Testis (tissue), 5 donors: ENCODE measurements at places on chromosomes 7 and 10.

GRCh38 chr7:111529507-111530355 is 32.6 kb downstream of the IMMP2L start:
- H3K27me3 ChIP-seq, result no peaks in the 10 kb centered on the region
- H3K36me3 ChIP-seq, result no peaks in the 10 kb centered on the region
- H3K4me1 ChIP-seq, result no peaks in the 10 kb centered on the region
- no peak for DNase-seq

- no peaks in the 10 kb centered on the region for H3K36me3 ChIP-seq
- no peaks in the 10 kb centered on the region for H3K27me3 ChIP-seq
- DNase-seq, result no peak
- H3K4me1 ChIP-seq, result no peaks in the 10 kb centered on the region
Measured at GRCh38 chr10:51035344-51035743, 38.9 kb upstream of the PRKG1 start.

GRCh38 chr10:106930751-106931150 is 233.8 kb downstream of the SORCS1 start:
- H3K36me3 ChIP-seq, result no peaks in the 10 kb centered on the region
- no peaks in the 10 kb centered on the region for H3K27me3 ChIP-seq
- no peaks in the 10 kb centered on the region for H3K4me1 ChIP-seq
- H3K27ac ChIP-seq, result no peak overlapping the region
- H3K4me3 ChIP-seq, result no peak overlapping the region

DNA sequence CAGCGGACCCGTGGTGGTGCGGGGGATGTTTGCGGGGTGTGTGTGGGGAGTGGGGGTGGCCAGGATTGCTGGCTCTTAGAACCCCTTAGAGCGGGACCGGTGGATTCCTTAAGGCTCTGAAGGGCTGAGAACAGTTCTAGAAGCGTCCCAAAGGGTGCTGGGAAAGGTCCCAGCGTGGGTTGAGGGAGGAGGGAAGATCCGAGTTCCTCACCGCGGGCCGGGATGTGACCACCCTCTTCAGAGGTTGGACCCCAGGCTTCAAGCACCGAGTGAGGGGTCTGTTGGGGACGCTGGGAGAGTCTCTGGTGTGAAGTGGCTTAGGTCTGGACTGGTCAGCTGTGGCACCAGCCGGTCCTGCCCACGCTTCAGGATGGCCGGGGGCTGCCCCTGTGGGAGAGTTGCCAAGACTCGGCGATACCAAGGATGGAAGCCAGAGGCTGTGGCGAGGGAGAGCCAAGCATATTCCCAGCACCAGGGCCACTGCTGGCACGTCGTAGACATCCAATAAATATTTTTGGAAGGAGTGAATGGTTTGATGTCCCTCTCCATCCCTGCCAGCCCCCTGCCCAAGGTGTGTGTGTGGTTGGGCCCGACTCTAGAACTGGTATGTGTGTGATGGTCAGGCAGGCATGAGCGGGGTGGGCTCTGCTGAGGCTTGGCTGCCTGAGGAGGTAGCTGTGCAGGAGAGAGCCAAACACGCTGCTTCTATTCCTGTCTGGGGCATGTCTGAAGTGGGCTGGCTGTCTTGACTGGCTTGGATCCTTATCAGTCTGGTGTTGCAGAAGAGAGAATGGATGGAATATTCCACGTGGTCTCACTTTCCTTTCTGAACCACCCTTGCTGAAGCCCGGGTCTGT is 19.2 kb downstream of the ZNF775 start:
- no peaks in the 10 kb centered on the region for H3K36me3 ChIP-seq
- H3K27ac ChIP-seq, result no peak overlapping the region
- no peak for DNase-seq
- no peak overlapping the region for H3K4me3 ChIP-seq
- H3K4me1 ChIP-seq, result peaks cover 21% of the 10 kb centered on the region

DNA sequence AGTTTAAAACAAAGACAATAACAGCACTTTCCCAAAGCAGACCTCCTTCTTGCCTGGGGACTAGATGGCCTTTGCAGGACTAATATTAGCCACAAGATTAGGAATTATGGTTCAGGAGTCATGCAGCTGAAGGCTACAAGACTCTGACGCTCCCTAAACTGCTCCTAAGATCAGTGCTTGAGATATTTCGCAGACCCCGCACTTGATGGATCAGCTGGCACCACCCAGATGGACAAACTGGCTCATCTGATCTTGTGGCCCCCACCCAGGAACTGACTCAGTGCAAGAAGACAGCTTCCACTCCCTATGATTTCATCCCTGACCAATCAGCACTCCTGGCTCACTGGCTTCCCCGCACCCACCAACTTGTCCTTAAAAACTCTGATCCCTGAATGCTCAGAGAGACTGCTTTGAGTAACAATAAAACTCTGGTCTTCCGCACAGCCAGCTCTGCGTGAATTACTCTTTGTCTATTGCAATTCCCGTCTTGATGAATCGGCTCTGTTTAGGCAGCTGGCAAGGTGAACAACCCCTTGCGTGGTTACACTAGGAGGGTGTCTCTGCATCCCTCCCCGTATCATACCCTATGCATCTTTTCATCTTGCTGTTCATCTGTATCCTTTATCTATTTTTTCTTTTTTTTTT is 26.9 kb upstream of the NRBF2 start:
- no peaks in the 10 kb centered on the region for H3K27me3 ChIP-seq
- H3K27ac ChIP-seq, result no peak overlapping the region
- H3K36me3 ChIP-seq, result no peaks in the 10 kb centered on the region
- H3K4me1 ChIP-seq, result no peaks in the 10 kb centered on the region
- H3K4me3 ChIP-seq, result no peak overlapping the region

DNA sequence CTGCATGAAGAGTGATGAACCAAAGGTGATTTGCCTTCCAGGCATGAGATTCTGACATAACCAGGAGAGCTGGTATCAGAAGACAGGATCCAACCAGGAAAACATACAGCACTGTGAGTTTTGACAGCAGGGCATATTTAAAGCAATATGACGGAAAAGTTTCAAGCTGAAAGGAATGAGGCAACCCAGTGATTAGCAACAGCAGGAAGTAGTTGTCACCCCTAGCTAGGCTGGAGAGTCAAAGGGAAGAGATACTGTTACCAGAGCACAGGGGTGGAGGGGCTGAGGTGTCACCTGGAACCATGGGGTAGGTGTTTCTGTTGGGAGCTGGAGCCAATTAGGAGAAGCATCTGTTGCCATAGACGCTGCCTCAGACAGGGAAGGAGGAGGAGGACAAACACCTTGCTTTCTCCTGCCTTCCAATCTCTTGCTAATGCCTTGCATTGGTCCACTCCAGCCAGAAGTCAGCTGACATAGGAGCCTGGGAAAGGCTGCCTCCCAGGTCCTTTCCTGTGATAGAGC is 125.4 kb upstream of the SORCS3 start:
- no peaks in the 10 kb centered on the region for H3K36me3 ChIP-seq
- no peaks in the 10 kb centered on the region for H3K27me3 ChIP-seq
- no peak overlapping the region for H3K4me3 ChIP-seq
- H3K27ac ChIP-seq, result no peak overlapping the region
- DNase-seq, result no peak

- H3K36me3 ChIP-seq, result no peaks in the 10 kb centered on the region
- H3K4me1 ChIP-seq, result no peaks in the 10 kb centered on the region
- H3K27ac ChIP-seq, result no peak overlapping the region
- no peak for DNase-seq
Measured at GRCh38 chr7:108049962-108050361, 47.0 kb upstream of the LAMB1 start.
